ENCODE measurements at places on chromosomes 7 and 10. TPM values are rescaled to one million over a fixed set of nuclear protein-coding genes. Genes with fewer than 3 reads are reported as not detected.

FKBP6 gene
- 0.47 TPM for total RNA-seq

BAG3 gene
- total RNA-seq = 30.2 TPM

CUBN gene
- 2.2 TPM for total RNA-seq

FAM25A gene
- not detected for total RNA-seq

PHKG1 gene
- total RNA-seq = 1.1 TPM

PDLIM1 gene
- total RNA-seq = 178 TPM

DNA sequence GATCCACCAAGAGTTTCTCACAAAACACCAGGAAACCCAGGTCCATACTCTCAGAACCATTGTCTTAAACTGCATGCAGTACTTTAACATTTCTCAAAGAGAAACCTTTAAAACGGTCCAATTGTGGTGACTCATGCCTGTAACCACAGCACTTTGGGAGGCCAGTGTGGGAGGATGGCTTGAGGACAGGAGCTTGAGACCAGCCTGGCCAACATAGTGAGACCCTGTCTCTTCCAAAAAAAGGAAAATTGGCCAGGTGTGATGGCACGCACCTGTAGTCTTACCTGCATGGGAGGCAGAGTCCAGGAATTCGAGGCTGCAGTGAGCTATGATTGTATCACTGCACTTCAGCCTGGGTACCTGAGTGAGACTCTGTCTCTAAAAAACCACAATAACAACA lies 97.5 kb upstream of the OIT3 start:
- H3K4me1 ChIP-seq = no peaks in the 10 kb centered on the region
- H3K27ac ChIP-seq = no peak overlapping the region
- H3K27me3 ChIP-seq = no peaks in the 10 kb centered on the region
- no peak overlapping the region for H3K4me3 ChIP-seq

DNA sequence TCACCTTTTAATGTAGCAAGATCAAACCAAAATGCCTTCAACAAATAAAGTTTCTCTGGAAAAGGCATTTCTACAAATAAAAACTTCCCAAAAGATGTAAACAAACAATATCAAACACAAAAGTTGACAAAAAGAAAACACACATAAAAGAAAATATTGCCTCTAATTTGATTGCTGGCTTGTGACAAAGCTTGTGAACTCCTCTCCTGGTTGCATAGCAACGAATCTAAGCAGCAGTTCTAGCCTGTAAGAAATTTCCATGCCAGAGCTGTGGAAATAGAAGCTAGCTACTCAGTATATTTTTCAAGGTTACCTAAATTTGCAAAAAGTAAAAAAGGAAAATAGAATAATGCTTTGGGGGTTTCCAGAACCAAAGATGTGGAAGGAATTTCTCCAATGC lies 173.9 kb upstream of the CDK1 start:
- H3K4me3 ChIP-seq = no peak overlapping the region
- H3K4me1 ChIP-seq = no peaks in the 10 kb centered on the region
- no peak for DNase-seq
- H3K36me3 ChIP-seq = no peaks in the 10 kb centered on the region

GRCh38 chr7:28762651-28763050 lies 195.5 kb downstream of the TRIL start:
- no peaks in the 10 kb centered on the region for H3K4me1 ChIP-seq
- H3K27ac ChIP-seq = no peak overlapping the region
- H3K27me3 ChIP-seq = no peaks in the 10 kb centered on the region
- no peak for DNase-seq
- H3K36me3 ChIP-seq = no peaks in the 10 kb centered on the region

GRCh38 chr10:49643241-49644034 lies 29.6 kb downstream of the CHAT start:
- no peaks in the 10 kb centered on the region for H3K4me1 ChIP-seq
- no peaks in the 10 kb centered on the region for H3K36me3 ChIP-seq
- peaks cover 36% of the 10 kb centered on the region for H3K27me3 ChIP-seq
- no peak overlapping the region for H3K27ac ChIP-seq

DNA sequence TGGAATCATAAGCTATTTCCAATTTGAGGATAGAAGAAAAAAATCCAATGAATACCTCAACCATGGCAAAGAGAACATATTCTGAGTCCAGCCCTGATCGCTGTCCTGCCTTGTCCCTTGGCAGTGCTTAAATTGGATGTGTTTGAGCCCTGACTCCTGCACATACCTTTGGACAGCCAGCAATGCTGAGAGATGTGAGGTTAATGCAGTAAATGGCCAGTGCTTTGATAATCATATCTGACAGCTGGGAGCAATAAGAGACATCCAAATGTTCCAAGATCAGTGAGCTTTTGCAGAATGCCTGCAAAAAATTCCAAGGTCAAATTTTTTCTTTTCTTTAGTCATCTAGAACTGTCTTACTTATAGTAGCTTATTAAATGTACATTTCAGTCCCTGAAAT lies 80.1 kb upstream of the LRRC17 start:
- no peak overlapping the region for H3K4me3 ChIP-seq
- no peaks in the 10 kb centered on the region for H3K27me3 ChIP-seq
- H3K4me1 ChIP-seq = no peaks in the 10 kb centered on the region
- no peak for DNase-seq
- no peak overlapping the region for H3K27ac ChIP-seq

DNA sequence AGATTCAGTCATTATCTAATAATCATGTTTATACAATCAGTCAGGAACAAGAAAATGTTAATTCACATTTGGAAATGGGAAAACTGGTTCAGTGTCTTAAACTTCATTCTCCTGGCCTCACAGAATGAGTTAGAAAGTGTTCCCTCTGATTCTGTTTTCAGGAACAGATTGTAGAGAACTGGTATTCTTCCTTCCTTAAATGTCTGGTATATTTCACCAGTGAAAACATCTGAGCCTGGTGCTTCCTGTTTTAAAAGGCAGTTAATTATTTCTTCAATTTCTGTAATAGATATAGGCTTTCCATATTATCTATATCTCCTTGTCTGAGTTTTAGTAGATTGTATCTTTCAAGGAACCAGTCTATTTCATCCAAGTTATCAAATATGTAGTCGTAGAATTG lies 97.1 kb upstream of the TMEM168 start:
- no peak overlapping the region for H3K27ac ChIP-seq
- no peaks in the 10 kb centered on the region for H3K27me3 ChIP-seq
- no peaks in the 10 kb centered on the region for H3K36me3 ChIP-seq
- peaks cover 9% of the 10 kb centered on the region for H3K4me1 ChIP-seq
- DNase-seq = no peak
- no peak overlapping the region for H3K4me3 ChIP-seq

DNA sequence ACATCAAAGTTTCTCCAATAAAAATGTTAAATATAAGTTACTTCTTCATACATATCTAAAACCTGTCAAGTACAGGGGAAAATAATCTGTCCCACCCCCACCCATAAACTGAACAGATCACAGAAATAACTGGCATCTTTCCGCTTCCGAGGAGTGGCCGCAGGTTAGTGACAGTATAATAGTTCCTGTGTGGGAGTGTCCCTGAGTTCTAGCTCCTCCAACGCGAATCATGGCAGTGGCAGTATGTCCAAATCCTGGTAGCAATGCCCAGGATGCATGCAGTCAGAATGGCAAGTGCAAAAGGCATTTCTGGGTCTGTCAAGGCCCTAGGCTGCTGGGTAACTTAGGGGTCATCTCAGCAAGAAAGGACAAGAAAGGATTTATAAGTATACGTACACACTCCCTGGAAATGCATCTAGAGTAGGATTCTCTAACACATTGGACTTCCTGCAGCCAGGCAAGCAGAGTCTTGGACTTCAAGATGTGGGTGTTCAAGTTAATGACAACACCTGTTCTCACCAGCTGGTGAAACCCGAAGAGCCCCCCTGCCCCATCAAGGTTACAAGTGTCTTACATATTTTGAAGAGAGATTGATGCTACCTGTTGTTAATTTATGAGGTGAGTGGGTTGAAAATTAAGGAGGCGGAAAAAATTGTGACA lies 94.4 kb upstream of the COL1A2 start:
- H3K27me3 ChIP-seq = no peaks in the 10 kb centered on the region
- H3K4me1 ChIP-seq = no peaks in the 10 kb centered on the region
- H3K4me3 ChIP-seq = no peak overlapping the region
- H3K36me3 ChIP-seq = no peaks in the 10 kb centered on the region
- DNase-seq = no peak
- peak overlapping the region; percentile 3 for H3K27ac ChIP-seq

DNA sequence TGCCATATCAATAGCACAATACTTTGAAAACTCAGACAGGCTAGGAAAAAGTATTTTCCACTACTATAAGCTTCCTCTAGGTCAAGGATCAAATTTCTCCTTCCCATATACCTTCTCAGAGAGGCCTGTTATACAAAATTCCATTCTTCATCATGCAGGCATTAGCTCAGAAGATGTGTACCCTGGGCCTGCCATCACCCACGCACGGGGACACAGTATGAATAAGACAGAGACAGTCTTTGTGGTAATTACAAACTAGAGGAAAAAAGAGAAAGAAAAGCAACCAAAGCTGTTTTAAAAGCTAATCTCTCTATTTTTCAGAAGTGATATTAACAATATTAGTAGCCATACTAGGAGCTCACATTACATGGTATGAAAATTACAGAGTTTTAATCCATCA lies 236.8 kb upstream of the AOAH start:
- H3K36me3 ChIP-seq = no peaks in the 10 kb centered on the region
- H3K27ac ChIP-seq = no peak overlapping the region
- DNase-seq = no peak

- no peak overlapping the region for H3K27ac ChIP-seq
- no peak overlapping the region for H3K4me3 ChIP-seq
- no peak for DNase-seq
- H3K4me1 ChIP-seq = peaks cover 5% of the 10 kb centered on the region
- no peaks in the 10 kb centered on the region for H3K27me3 ChIP-seq
These were observed 119.3 kb downstream of the BBS9 start for GRCh38 chr7:33248671-33249070.

GRCh38 chr7:29045258-29046086 lies 87.3 kb upstream of the TRIL start:
- H3K4me3 ChIP-seq = no peak overlapping the region
- no peaks in the 10 kb centered on the region for H3K4me1 ChIP-seq
- H3K27ac ChIP-seq = no peak overlapping the region
- DNase-seq = no peak

GRCh38 chr10:34717429-34717828 lies 97.7 kb downstream of the PARD3 start:
- no peaks in the 10 kb centered on the region for H3K27me3 ChIP-seq
- no peak overlapping the region for H3K4me3 ChIP-seq
- DNase-seq = no peak

GRCh38 chr10:43076876-43077420 lies at the start of gene RET:
Gene RET (plus strand): TSS chr10:43077069. CDS start chr10:43077259, 190 bp downstream.
- peak within 1 kb of the TSS; percentile 45 for H3K4me3 ChIP-seq
- peaks cover 56% of the 10 kb centered on the region for H3K27me3 ChIP-seq
- no peaks in the 10 kb centered on the region for H3K36me3 ChIP-seq
- H3K4me1 ChIP-seq = peaks cover 5% of the 10 kb centered on the region
- H3K27ac ChIP-seq = no peak within 1 kb of the TSS

DNA sequence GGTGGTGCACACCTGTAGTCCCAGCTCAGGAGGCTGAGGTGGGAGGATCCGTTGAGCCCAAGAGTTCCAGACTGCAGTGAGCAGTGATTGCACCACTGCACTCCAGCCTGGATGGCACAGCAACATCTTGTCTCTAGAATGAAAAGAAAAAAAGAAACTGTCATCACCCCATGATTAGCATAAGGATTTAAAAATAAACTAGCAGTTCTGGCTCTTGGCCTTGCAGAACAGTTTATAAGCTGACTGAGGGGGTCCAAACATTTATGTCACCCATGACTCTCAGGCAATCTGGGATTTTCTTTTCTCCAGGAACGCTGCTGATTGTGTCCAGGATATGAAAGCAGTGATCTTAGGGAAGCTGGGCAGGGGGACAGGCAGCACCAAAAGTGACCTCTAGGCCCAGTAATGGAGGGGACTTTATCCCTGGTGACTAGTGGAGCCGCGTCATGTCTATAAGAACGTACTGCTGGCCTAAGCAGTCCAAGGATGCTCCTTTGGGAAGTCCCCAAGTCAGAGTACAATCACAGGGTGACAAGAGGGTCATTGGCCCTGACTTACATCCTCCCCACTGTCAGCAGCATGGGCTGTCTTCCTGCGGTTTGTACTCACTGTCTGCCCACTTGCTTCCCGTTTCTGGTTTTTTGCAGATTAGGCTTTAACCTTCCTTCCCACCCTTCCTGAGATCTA lies 177.4 kb downstream of the ARHGAP12 start:
- no peak for DNase-seq
- H3K27me3 ChIP-seq = no peaks in the 10 kb centered on the region
- no peaks in the 10 kb centered on the region for H3K36me3 ChIP-seq
- H3K4me3 ChIP-seq = no peak overlapping the region
- H3K4me1 ChIP-seq = peaks cover 24% of the 10 kb centered on the region

GRCh38 chr7:131673576-131673975 lies 117.1 kb upstream of the PODXL start:
- DNase-seq = no peak
- H3K4me3 ChIP-seq = no peak overlapping the region
- no peaks in the 10 kb centered on the region for H3K27me3 ChIP-seq
- H3K4me1 ChIP-seq = no peaks in the 10 kb centered on the region
- no peaks in the 10 kb centered on the region for H3K36me3 ChIP-seq

DNA sequence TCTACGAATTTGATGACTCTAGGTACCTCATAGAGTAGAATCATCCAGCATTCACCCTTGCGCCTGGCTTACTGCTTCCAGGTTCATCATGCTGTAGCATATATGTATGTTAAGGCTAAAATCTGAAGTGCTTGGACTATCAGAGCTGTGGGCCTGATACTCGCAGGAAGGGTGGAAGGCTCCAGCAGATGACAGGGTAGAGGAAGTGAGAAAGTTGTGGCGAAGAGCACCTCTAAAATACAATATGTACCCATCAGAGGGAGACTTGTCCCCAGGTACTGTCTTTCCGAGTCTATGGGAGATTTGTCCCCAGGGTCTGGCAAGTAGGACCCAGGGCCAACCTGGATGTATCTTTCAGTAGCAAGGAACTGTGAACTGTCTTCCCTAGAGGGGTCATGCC lies 48.1 kb upstream of the PLEKHA1 start:
- H3K36me3 ChIP-seq = no peaks in the 10 kb centered on the region
- no peaks in the 10 kb centered on the region for H3K27me3 ChIP-seq
- DNase-seq = no peak
